GM03348 (cell line): ENCODE measurements at places on chromosomes 1 and 21.

GRCh38 chr1:112058815-112059450 is 69.5 kb upstream of the KCND3 start:
- DNase-seq, result no peak

GRCh38 chr1:3940081-3940753 is 40.1 kb upstream of the C1orf174 start:
- DNase-seq, result no peak

DNA sequence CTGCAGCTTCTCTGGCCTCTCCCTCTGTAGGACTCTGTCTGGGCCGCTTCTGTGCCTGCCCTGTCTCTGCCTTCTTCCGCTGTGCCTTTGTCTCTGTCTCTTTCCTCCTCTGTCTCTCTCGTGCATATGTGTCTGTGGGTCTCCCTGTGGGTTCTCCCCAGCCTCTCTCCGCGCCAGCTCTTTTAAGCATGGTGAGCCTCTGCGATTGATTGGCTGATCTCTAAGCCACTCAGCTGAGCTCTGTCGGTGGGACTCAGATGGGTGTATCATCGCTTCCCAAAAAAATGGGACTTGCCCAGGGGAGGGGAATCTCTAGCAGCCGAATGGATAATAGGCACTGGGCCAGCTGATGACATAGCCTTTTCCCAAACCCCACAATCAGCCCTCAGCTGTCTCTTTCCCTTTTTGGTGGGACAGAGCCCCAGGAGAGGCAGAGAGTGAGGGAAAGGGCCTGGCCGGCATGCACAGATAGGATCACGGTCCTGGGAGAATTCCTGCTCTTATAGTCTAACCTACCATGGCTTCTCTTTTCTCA is at the start of gene ADAMTS4:
TSS of gene ADAMTS4 (minus strand) at position 158 of the 535 bp plus-strand sequence. CDS start 427 bp downstream, outside the sequence.
- DNase-seq, result peak; percentile 87

DNA sequence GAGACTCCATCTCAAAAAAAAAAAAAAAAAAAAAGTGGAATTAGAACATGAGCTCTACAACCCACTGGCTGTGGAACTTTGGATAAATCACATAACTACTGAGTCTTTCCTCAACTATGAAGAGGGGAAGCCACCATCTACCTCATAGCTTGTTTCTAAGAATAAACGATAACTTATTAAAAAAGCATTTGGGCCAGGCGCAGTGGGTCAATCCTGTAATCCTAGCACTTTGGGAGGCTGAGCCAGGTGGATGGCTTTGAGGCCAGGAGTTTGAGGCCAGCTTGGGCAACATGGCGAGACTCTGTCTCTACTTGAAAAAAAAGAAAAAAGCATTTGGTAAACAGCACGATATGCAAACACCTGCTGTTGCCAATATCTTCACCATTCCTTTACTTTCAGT is 31.8 kb upstream of the MEF2D start:
- DNase-seq, result no peak

- DNase-seq, result no peak
Measured at GRCh38 chr1:147878022-147878421, 24.6 kb upstream of the GJA8 start.

DNA sequence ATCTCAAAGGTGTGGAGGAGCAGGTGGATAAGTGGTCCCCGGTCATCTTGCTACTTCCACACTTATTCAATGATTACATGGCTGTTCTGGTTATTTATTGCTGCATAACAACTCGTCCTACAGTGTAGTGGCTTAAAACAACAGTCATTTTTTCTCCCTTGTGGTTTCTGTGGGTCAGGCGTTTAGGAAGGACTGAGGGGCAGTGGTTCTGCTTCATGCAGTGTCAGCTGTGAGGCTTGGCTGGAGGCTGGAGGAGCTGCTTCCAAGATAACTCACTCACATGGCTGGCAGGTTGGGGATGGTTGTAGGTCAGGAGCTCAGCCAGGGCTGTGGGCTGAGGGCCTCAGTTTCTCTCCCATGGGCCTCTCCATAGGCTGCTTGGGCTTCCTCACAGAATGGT is 5.9 kb upstream of the SLC6A17 start:
- no peak for DNase-seq

GRCh38 chr1:94101613-94102525 is 19.1 kb downstream of the ABCA4 start:
- no peak for DNase-seq

DNA sequence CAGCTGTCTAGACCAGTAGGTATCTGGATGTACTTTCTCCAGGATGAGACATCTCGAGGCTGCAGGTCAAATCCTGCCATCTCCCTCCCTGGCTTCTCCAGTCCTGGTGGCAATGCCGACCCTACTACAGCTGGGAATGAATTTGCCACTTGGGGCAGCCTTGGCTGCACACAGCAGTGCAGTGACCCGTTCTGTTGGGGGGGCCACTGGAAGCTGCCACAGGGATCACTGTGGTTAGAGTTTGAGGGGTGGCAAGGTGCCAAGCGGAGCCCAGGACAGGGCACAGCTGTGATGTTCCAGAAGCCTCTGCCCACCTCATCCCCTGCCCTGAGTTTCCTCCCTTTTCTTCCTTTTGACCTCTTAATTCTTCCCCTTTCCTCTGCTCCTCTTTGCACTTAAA is 17.1 kb downstream of the COL6A2 start:
- DNase-seq, result no peak
